ENCODE measurements at places on chromosomes 11 and 22. TPM values are rescaled to one million over a fixed set of nuclear protein-coding genes. Genes with fewer than 3 reads are reported as not detected.

The RIMBP3C gene
- total RNA-seq = 1.2 TPM

- no peak overlapping the region for H3K4me3 ChIP-seq
- no peaks in the 10 kb centered on the region for H3K36me3 ChIP-seq
- no peak for DNase-seq
- H3K27me3 ChIP-seq = peaks cover 49% of the 10 kb centered on the region
- no peak overlapping the region for H3K27ac ChIP-seq
Measured at GRCh38 chr22:50171965-50172421, 1.5 kb downstream of the PANX2 start.

DNA sequence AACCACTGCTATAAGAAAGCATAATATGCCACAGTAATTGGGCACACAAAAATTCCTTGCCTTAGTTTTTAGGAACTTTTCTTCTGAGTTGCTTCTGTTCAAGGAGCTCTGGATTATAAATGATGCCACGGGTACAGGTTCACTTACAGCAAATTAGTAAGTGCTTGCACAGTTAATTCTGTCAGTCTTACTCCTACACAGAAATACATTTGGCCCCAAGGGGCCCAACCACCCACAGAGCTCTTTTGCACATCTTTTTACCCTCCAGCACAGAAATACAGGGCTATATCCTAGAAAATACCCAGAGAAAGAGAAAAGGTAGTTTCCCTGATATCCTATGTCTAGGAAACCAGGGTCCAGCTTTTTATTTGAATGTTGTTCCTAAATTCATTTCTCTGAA, 86.6 kb upstream of the CHRM4 start:
- no peak overlapping the region for H3K4me3 ChIP-seq
- DNase-seq = no peak
- no peaks in the 10 kb centered on the region for H3K36me3 ChIP-seq
- peaks cover 8% of the 10 kb centered on the region for H3K4me1 ChIP-seq

- no peak for DNase-seq
- H3K4me3 ChIP-seq = no peak overlapping the region
- no peaks in the 10 kb centered on the region for H3K36me3 ChIP-seq
- peaks cover 35% of the 10 kb centered on the region for H3K4me1 ChIP-seq
- no peak overlapping the region for H3K27ac ChIP-seq
- H3K27me3 ChIP-seq = peaks cover 50% of the 10 kb centered on the region
Measured at GRCh38 chr11:46386674-46387073, 4.9 kb downstream of the CHRM4 start.

DNA sequence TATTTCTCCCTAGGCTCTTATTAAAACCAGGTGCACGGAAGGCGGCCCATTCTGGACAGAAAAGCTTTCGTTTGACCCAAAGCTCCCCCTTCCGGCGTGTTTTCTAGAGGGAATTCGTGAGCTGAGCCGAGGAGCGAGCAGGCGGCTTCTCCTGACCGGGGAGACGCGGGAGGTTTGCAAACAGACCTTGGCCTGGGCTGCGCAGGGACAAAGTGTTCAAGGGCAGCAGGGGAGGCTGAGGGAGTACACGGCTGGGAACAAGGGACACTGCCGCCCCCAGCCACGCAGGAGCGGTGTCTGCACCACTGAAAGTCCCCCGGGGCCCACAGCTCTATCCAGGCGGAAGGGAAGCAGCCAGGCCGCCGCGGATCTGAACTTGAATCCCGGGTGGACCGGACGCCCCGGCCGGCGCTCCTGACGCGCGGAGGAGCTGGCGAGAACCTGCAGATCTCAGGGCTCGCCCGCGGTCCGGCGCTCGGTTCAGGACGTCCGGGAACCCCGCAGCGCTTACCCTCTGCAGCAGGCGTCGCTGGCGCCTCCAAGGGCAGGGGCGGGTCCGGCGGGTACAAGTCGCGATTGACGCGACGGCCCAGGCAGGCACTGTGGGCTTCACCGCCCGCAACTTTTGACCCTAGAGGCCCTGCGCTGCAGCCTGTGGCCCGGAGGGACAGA, 101.9 kb downstream of the WT1 start:
- H3K4me1 ChIP-seq = peaks cover 12% of the 10 kb centered on the region
- H3K27ac ChIP-seq = no peak overlapping the region
- peak; percentile 72 for DNase-seq
- peak overlapping the region; percentile 59 for H3K4me3 ChIP-seq

The CD248 gene
- 0.62 TPM for total RNA-seq

DNA sequence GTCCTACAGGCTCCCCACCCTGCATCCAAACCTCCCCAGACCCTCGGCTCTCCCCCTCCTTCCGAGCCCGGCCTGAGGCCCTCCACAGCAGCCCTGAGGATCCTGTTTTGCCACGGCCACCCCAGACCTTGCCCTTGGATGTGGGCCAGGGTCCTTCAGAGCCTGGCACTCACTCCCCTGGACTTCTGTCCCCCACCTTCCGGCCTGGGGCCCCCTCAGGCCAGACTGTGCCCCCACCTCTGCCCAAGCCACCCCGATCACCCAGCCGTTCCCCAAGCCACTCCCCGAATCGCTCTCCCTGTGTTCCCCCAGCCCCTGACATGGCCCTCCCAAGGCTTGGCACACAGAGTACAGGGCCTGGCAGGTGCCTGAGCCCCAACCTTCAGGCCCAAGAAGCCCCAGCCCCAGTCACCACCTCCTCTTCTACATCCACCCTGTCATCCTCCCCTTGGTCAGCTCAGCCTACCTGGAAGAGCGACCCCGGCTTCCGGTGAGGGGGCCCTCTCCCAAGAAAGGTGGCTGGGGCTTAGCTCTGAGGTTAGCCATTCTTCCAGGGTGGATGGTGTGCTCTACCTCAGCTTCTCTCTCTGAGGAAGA, 2.9 kb downstream of the INPP5J start:
- H3K27me3 ChIP-seq = no peaks in the 10 kb centered on the region
- H3K36me3 ChIP-seq = no peaks in the 10 kb centered on the region
- no peak overlapping the region for H3K4me3 ChIP-seq
- DNase-seq = no peak

DNA sequence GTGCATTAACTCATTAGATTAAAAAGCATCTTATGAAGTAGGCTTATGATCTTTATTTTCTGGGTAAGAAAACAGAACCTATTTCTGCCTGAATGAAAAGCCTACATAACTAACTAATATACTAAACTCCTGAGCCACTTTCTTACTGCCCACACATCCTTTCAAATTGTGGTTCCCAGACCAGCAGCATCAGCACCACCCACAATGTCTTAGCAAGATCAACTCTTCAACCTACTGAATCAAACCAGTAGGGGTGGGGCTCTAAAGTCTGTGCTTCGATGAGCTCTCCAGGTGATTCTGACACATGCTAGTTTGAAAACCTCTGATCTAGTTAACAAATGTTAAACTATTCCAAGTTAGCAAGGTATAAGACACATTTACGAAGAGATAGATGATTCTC, 462.4 kb downstream of the DLG2 start:
- H3K4me1 ChIP-seq = peaks cover 9% of the 10 kb centered on the region
- no peaks in the 10 kb centered on the region for H3K36me3 ChIP-seq
- H3K27ac ChIP-seq = no peak overlapping the region
- H3K4me3 ChIP-seq = no peak overlapping the region
- no peak for DNase-seq

DNA sequence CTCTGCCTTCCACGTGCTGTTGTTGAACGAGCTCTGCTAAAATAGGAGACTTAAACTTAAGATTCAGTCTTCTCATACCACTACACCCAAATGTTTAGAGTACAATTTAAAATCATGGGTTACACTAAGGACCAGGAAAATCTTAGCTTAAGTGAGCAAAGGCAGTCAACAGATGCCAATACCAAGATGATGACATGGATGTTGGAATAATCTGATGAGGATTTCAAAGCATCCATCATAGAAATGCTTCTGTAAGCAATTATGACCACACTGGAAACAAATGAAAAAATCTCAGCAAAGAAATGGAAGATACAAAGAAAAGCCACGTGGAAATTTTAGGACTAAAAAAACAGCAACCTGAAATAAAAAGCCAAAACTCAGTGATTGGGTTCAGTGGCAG, 109.8 kb downstream of the ATXN10 start:
- no peak overlapping the region for H3K27ac ChIP-seq
- no peaks in the 10 kb centered on the region for H3K36me3 ChIP-seq
- DNase-seq = no peak
- H3K4me3 ChIP-seq = no peak overlapping the region
- H3K4me1 ChIP-seq = peaks cover 21% of the 10 kb centered on the region
